ENCODE measurements at places on chromosomes 16 and 17.

GRCh38 chr16:66911112-66911511 is 7.6 kb downstream of the CDH16 start:
- DNase-seq = no peak

DNA sequence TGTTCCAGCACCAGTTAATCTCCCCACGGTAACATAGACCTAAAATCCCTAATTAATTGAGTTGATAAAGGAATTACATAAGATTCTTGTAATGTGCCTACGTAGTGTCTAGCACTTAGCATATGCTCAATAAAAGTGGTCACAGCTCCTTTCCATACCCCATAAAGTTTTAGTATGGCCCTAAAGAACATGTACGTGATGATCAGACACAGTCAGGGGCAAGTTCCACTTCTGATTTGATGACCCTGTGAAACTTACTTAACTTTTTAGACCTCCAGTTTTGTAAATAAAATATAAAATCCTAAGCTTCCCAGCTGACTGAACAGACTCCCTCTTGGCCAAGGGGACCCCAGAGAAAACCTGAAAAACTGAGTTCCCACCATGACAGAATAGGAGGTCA is 391.3 kb upstream of the ERCC4 start:
- DNase-seq = no peak

- no peak for DNase-seq
These were observed 144.1 kb upstream of the HLF start for GRCh38 chr17:55120651-55121050.

DNA sequence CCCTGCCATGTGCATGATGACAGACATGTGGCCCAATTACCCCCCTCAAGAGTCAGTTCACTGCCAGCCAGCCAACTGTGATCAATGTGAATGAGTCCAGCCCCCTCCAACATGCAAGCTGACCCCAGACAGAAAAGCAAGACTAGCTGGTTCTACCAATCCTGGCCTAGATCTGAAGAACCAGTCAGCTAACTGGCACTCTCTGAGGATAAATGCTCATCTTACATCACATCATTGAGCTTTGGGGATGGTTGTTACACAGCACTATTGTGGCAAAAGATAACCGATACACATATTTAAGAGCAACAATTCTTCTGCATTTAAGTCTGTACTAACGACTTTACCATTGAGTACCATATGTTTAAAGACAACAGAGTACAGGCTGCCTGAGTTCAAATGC is 106.7 kb downstream of the TOX3 start:
- no peak for DNase-seq

Data from fibroblast of the aortic adventitia (primary cell).